ENCODE measurements at places on chromosomes 7 and 10.

DNA sequence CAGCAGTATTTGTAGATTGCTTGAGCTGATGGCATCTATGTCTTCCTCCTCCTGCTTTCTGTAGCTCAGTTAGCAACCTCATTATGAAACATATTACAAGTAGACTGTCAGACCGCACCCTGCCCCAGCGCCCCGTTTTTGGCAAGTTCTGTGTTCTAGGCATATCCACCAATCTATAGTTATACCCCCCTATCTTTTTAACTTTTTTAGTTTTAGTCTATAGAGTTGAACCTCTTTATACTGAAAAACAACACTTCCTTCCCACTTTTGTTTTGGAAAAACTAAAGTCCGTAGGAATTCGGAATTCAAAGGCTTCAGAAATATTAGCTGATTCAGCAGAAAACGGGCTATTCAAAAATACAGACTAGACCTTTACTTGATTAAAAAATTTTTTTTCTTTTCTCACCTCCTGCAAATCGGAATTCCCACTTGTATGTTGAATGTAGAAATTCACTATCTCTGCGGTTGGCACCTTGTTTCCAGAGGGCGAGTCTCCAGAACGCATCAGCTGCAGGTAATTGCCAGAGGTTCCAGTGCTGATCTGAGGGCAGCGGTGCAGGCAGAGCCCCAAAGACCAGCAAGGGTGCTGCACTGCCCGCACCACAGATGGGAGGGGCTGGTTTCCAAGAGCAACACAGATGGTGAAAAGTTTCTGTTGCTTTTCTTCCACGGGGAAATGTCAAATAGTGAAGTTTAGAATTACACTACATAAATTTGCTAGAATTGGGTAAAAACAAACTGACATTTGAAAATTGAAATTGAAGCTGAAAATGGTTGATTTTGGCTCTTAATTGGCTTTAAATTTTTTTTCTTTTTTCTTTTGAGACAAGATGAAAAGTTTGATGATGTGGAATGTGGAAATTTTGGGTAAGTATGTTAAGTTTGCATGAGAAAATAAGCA is 2.2 kb upstream of the FZD8 start:
- DNase-seq = no peak

- no peak for DNase-seq
These were observed 69.4 kb upstream of the HECTD2 start for GRCh38 chr10:91340613-91341362.

- DNase-seq = no peak
These were observed 30.8 kb downstream of the VAX1 start for GRCh38 chr10:117107238-117107637.

DNA sequence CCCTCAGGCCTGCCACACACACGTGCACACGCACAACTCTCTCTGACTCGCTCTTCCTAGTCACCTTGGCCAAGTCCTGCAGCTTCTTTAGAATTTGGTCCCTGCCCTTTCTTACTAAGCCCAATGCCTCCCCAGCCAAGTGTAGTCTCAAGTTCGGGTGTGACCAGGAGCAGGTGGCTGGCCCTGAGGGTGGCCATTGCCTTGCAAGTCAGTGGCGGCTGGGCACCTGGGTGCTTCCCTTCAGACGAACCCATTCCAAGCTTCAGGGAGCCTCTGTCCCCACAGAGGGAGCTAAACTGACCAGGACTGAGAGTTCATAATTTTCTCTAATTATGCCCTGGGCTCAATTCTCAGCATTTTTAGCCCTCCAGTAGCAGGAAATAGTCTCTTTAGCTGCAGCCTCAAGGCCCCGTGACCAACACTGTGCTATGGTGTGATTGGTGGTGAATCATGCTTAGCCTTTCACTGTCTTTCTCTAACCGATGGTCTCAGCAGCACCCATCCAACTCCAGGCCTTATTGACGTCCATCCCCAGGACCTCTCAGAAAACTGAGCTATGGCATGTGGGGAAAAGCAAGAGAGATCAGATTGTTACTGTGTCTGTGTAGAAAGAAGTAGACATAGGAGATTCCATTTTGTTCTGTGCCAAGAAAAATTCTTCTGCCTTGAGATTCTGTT is 34.7 kb upstream of the FXYD4 start:
- no peak for DNase-seq

GRCh38 chr10:103445767-103446567 is 6.2 kb downstream of the CALHM2 start:
- DNase-seq = no peak

- no peak for DNase-seq
These were observed 24.1 kb downstream of the ZRANB1 start for GRCh38 chr10:124966008-124966407.
